ENCODE measurements at places on chromosomes 4 and X.

- DNase-seq: no peak
Measured at GRCh38 chrX:50648156-50648555, 165.8 kb downstream of the SHROOM4 start.

- no peak for DNase-seq
Measured at GRCh38 chr4:26905172-26905571, 44.5 kb downstream of the STIM2 start.

GRCh38 chr4:40199999-40200874 lies 3.4 kb downstream of the RHOH start:
- no peak for DNase-seq

DNA sequence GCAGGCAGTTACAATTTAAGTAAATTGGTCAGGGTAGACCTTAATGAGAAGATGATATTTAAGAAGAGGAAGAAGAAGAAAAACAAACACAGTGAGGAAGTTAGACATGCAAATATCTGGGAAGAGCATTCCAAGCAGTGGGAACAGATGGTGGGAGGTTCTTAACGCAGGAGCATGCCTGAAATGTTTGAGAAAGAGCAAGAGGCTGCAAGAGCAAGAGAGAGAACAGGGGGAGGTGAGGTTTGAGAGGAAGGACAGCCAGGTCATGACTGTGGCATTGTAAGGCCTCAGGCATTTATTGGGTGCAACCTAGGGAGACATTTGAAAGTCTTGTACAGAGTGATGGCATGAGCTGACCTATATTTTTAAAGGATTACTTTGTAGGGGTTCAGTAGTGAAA lies 136.0 kb downstream of the UGT8 start:
- DNase-seq: peak; percentile 67

DNA sequence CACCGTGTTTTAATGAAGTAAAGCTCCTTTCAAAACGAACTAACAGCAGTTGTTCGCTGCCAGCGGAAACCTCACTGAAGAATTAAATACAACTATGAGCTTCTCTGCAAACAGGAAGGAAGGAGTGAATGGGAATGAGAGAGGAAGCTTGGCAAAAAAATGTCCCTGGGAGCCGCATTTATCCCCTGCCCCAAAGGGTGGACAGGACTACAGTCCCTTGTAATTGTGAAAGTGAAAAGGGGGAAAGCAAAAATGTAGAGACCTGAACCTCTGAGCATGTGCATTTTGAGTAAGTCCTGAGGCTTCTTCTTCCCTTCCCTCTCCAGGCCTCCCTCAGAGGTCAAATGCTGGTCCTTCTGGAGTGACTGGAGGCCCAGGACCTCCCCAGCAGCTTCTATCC lies 53.8 kb upstream of the BMP2K start:
- DNase-seq: no peak

- DNase-seq: no peak
Measured at GRCh38 chrX:103437147-103437873, 61.0 kb downstream of the BEX3 start.

- no peak for DNase-seq
Measured at GRCh38 chr4:85932500-85933290, 427.2 kb downstream of the MAPK10 start.

DNA sequence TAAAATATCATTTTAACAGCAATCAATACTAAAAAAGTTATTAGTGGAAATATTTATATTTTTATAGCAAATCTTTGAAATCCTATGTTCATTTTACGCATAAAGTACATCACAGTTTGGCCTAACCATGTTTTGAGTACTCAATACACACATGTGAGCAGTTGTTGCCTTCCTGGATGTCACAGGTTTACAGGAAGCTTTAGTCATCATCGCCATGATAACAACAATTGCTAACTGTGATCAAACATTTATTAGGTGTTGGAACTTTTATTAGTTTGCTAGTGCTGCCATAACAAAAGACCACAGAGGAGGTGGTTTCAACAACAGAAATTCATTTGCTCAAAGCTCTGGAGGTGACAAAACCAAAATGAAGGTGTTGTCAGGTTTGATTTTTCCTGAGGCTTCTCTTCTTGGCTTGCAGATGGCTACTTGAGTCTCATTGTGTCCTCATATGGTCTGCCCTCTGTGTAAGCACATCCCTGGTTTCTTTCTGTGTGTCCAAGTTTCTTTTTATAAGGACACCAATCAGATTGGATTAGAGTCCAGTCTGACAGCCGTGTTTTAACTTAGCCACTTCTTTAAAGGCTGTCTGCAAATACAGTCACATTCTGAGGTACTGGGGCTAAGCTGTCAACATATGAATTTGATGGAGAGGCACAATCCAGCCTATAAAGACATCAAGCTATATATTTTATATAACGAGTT lies 43.1 kb upstream of the BOD1L1 start:
- DNase-seq: no peak

GRCh38 chr4:114562176-114562904 lies 36.3 kb upstream of the UGT8 start:
- no peak for DNase-seq

- DNase-seq: peak; percentile 71
Measured at GRCh38 chrX:31036895-31037294, 34.9 kb downstream of the FTHL17 start.

DNA sequence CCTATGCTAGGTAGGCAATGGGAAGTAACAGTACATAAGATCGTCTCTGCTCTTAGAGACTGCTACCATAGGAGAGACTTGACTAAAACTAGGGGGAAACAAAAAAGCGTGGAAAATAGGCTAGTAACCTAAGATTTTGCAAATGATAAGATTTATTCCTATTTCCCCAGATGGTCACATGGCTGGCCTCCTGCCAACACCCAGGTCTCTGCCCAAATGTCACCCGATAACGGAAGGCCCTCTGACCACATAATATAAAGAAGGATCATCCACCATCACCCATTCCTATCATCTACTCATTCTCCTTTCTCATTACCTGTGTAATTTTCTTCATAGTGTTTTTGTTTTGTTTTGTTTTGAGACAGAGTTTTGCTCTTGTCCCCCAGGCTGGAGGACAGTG lies 4.7 kb downstream of the LAMP2 start:
- DNase-seq: no peak

- no peak for DNase-seq
Measured at GRCh38 chr4:1330761-1331590, 16.0 kb upstream of the UVSSA start.

DNA sequence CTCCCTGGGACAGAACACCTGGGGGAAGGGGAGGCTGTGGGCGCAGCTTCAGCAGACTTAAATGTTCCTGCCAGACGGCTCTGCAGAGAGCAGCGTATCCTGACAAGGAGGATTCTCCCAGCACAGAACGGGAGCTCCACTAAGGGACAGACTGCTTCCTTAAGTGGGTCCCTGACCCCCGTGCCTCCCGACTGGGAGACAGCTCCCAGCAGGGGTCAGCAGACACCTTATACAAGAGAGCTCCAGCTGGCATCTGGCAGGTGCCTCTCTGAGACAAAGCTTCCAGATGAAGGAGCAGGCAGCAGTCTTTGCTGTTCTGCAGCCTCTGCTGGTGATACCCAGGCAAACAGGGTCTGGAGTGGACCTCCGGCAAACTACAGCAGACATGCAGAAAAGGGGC lies 44.5 kb upstream of the FAAH2 start:
- DNase-seq: peak; percentile 16

GRCh38 chr4:110087070-110087708 lies 111.2 kb downstream of the ELOVL6 start:
- DNase-seq: no peak

GRCh38 chr4:181289198-181289597 lies 954.0 kb upstream of the TENM3 start:
- no peak for DNase-seq

- no peak for DNase-seq
Measured at GRCh38 chr4:16450724-16451123, 224.5 kb upstream of the TAPT1 start.
